ENCODE measurements at places on chromosomes 5 and 9.
A peak's percentile ranks its signal among the peaks of the same experiment; 100 is the strongest.

- DNase-seq: no peak
These were observed 43.4 kb downstream of the PPP1R2B start for GRCh38 chr5:156893517-156893916.

- DNase-seq: no peak
These were observed 92.0 kb downstream of the AMBP start for GRCh38 chr9:113985968-113986585.

- DNase-seq: no peak
These were observed 226.0 kb downstream of the SNX18 start for GRCh38 chr5:54743581-54743980.

- no peak for DNase-seq
These were observed 53.0 kb downstream of the DCP2 start for GRCh38 chr5:113029614-113030013.

- DNase-seq: no peak
These were observed 223.3 kb downstream of the NDUFS4 start for GRCh38 chr5:53783624-53784228.

DNA sequence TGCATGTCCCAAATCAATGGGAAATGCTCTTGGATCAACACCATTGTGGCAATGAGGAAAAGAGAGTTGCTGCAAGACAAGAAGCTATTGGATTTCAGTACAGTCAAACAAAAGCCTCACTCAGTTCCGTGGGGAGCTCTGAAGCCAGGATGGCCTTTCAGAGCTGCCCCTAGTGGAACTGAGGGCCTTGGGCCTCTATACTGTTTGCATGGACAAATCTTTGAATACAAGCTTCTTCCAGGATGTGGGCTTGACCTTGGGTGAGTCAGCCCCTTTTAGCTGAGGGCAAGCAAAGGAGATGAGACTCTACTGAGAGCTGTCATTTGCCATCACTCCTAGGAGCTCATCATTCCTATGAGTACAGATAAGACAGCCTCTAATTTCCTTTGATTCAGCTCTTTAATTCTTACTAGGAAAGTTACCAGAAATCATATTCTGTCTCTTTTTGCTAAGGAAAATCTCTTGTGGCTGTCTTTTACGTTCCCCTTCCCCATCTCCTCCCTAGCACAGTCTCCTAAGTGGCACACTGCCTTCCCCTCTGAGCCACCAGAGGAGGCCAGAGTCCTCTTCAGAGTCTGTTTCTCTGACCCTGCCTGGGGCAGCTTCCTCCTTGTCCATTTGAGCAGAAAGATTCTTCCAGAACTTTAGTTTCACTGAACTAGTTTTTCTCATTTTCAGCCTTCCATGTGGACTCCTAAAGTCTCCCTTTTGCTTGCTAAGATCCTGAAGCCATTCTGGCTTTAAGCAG lies 168.8 kb upstream of the POC5 start:
- peak; percentile 30 for DNase-seq

- DNase-seq: no peak
These were observed 89.1 kb upstream of the PTPRD start for GRCh38 chr9:10701906-10702305.
